NCI-H1417 (cell line): ENCODE measurements at places on chromosomes 1 and 21.

GRCh38 chr1:94787691-94788090 lies 32.5 kb upstream of the SLC44A3 start:
- DNase-seq = no peak

DNA sequence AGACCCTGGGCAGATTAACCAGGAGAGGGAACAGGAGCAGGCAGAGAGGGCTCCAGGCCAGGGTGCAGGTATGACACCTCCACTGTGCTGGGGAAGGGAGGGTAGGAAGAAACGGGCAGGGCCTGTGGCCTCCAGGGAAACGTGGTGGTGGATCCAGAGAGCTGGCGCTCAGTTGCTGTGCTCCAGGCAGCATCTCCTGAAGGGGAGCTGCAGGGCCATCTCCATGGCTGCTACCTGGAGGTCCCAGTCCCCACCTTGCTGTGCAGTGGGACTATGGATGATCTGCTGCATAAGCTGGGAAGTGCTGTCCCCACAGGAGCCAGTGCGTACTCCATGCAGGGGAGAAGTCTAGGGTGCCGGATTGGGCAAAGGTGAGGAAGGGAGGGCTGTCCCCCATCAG lies 125.9 kb upstream of the RUNX3 start:
- DNase-seq = no peak

DNA sequence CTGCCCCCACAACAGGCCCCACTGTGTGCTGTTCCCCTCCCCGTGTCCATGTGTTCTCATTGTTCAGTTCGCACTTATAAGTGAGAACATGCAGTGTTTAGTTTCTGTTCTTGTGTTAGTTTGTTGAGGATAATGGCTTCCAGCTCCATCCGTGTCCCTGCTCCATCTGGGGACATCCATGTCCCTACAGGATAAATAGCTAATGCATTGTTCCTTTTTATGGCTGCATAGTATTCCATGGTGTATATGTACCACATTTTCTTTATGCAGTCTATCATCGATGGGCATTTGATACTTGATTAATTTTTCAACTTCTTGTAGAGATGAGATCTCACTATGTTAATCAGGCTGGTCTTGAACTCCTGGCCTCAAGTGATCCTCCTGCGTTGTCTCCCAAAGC lies 44.4 kb upstream of the RUNX1 start:
- no peak for DNase-seq

GRCh38 chr1:24995661-24996060 lies 65.6 kb upstream of the RUNX3 start:
- no peak for DNase-seq

DNA sequence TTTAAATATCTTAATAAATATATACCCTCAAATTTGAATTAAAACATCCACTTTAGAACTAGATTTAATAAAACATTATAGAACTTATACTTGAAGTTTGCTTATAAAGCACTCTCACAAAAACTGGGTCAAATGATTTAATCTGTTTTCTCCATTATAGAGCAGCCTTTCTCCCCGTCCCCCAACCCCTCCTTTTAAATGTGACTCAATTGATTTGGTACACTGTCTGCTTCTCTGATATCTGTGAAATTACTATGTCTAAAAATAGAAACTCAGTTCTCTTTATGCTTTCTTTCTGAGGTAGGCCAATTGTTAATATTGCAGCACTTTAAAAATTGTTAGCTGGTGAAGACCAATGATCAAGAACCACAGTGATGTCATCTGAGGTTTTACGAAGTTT lies 6.9 kb upstream of the ZBTB21 start:
- no peak for DNase-seq

GRCh38 chr1:171109966-171110365 lies 19.3 kb downstream of the FMO3 start:
- no peak for DNase-seq

DNA sequence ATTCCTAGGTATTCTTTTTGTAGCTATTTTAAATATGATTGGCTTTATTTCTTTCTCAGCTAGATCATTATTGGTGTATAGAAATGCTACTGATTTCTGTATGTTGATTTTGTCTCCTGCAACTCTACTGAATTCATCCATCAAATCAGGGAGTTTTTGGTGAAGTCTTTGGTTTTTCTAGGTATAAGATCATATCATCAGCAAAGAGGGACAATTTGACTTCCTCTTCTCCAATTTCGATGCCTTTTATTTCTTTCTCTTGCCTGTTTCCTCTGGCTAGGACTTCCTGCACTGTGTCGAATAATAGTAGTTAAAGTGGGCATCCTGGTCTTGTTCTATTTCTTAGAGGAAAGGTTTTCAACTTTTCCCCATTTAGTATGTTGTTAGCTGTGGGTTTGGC lies 27.5 kb upstream of the PRKACB start:
- DNase-seq = no peak

- peak; percentile 77 for DNase-seq
Measured at GRCh38 chr1:10962483-10962882, 50.0 kb upstream of the TARDBP start.

DNA sequence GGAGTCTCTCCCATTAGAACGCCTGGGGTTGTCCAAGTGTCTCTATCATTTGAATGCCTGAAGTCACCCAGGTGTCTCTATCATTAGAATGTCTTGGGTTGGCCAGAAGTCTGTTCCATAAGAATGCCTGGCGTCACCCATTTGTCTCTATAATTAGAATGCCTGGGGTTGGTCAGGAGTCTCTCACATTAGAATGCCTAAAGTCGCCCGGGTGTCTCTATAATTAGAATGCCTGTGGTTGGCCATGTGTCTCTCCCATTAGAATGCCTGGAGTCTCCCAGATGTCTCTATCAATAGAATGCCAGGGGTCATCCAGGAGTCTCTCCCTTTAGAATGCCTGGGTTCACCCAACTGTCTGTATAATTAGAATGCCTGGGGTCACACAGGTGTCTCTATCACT lies 54.5 kb downstream of the RNF187 start:
- DNase-seq = no peak

DNA sequence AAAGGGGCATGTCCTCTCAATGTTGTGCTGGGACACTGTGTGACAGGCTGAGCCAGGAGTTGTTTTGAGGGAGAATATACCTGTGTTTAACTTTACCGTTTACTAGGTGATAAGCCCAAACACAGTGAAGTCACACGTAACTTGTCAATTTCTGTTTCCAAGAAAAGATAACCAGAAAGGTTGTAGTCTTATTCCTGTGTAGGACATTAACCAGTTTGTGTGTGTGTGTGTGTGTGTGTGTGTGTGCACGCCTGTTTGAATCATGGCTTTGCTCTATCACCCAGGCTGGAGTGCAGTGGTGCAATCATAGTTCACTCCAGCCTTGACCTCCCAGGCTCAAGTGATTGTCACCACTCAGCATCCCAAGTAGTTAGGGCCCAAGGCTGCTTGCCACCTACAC lies 83.6 kb downstream of the MRPS6 start:
- no peak for DNase-seq

GRCh38 chr1:119631433-119632102 lies 16.5 kb downstream of the ZNF697 start:
- peak; percentile 26 for DNase-seq

- peak; percentile 57 for DNase-seq
Measured at GRCh38 chr1:48051466-48052126, 54.4 kb upstream of the TRABD2B start.

DNA sequence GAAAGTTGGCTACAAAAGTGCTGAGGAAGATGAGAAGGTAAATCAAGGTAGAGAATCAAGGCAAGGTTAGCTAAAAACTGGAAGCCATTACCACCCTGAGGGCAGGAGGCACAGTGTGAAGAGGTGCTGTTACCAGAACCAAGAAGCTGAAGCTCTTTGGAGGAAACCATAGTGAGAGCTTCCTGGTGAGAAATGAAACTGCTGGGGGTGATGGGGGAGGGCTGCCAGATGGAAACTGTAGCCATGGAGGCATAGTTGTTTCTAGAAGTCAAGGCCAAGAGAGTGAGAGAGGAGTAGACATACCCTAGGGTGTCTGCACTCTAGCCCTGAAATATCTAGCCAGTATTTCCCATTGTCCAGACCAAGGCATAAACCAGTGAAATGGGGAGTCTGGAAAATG lies 28.7 kb downstream of the IFI44 start:
- DNase-seq = no peak

DNA sequence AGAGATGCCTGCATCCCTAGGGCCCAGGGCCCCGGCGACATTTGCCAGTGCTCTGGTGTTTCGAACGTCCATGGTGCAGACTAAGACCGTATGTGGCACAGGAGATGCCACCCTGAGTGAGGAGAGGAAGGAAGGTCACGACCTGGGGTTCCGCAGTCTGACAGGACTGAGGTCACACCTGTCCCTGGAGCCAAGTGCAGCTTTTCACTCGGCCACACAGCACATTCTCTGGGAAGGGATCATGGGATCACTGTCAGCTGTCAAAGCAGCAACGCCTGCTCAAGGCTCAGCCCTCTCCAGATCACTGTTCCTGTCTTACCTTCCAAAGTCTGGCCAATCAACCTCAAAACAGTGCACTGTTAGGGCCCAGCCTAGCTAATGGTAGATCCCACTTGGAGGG lies 243.6 kb downstream of the SIPA1L2 start:
- no peak for DNase-seq

DNA sequence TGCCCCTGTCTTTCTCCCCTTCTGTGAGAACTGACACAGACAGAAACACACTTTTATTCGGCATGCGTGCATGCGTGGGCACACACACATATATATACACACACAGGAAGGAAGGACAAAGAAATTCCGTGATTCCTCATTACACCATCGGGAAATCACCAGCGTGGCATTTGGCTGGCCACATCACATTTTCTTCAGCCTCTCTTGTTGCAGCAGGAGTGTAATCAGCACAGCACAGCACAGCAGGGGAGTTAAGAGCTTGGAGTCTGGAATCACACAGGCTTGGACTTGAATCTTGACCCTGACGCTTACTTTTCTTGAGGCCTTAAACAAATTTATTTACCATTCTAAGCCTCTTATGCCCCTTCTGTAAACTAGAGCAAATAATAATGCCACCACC lies 45.3 kb upstream of the EPHA8 start:
- no peak for DNase-seq

- no peak for DNase-seq
Measured at GRCh38 chr1:43671626-43672330, 21.8 kb downstream of the KDM4A start.

DNA sequence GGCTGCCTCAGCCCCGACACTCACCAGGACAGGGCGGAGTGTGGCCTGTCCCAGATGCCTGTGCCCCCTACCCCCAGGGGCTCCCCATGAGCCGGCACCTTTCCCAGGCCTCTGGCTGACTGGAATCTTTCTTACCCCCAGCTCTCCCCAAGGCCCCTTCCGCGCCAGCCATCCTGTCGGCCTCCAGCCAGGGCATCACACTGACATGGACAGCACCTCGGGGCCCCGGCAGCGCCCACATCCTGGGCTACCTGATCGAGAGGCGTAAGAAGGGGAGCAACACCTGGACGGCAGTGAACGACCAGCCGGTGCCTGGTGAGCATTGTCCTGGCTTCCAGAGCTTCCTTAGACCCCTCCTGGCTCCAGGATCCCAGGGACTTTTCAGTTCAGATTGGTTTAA lies 26.5 kb downstream of the IGFN1 start:
- DNase-seq = no peak

DNA sequence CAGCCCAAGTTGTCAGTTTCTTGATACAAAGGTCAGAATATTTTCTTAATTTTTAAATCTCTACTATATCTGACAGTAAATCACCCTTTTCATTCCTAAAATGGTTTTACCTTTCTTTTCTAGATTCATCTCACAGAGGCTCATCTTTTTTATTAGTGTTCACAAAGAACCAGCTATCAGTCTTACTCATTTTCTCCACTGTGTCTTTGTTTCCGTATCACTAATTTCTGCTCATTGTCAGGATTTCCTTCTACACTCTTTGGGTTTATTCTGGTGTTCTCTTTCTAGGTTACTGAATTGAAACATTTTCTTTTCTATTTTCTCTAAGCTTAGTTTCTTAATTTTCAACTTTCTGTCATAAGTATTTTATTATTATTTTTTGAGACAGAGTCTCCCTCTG lies 8.7 kb downstream of the AGPAT3 start:
- DNase-seq = no peak

- DNase-seq = peak; percentile 75
Measured at GRCh38 chr1:47593013-47593568, 155.2 kb downstream of the FOXD2 start.

DNA sequence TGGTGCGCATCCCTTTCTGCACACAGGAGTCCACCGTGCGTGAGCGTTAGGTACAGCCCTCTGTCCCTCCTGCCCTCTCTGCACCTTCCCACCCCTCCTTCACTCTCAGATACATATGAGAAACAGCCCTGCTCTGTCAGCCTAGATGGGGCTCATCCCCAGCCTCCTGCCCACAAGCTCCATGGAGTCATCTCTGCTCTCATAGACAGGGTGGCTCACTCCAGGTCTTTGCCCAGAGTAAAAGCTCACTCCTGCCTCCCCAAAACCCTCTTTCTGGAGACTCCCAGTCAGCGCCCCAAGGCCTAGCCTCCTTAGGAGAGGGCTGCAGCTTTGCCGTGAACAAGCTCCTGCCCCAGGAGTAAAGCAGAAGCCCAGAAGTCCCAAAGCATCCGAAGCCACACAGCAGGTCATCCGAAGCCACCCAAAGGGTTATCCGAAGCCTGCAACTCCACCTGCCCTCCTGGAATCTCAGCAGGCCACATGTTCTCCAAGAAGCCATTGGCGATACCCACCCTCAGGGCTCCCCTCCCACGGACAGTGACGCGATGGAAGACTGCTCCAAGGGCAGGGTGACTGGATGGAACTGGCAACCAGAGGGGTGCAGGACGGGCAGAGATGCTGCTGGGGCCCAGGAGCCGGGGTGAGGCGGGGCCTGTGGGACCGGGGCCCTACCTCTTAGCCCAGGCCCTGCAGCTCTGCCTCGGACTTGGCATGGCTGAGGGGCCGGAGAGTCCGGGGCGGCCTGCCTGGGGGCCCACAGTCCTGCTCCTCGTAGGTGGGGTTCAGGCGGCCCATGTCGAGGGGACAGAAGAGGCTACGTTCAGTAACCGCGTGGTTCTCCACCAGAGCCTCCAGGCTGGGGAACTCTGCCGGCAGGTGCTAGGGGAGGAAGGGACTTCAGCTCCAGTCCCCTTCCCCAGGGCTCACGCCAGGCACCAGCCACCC lies 3.6 kb upstream of the KIF17 start:
- DNase-seq = no peak

DNA sequence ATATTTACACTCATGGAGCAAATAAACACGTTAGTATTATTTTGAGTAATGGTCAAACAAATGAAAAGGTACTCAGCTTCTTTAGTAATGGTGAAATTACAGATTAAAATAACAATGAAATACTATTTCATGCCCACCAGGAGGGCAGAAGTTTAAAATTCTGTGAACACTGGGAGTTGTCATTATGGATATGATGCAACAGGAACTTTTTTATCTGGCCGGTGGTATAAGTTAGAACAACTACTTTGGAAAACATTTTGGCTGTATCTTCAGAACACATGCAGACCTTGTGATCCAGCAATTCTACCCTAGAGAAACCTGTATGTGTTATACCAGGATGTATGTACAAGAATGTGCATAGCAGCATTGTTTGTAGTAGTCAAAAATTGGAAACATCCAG lies 23.2 kb upstream of the PPP1R8 start:
- DNase-seq = no peak

DNA sequence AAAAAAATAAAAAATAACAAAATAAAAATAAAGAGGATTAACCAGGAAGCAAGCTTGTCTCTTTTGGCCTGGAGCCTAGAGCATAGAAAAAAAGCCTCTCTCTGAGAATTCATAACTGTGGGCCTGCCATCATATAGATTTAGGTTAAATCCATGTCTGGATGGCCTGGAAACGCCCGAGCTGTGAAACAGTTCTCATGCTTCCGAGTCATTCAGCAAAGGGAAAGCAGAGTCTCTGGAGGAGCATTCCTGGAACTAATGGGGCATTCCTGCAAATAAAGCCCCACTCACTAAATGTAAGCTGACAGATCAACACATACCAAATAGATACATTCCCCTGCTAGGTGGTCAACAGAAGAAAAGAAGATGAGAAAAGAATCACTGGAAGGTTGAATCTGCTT lies 75.8 kb upstream of the GNG4 start:
- no peak for DNase-seq
